ENCODE measurements at places on chromosomes 13 and 19.

GRCh38 chr13:24922387-24922744 is 158.4 kb downstream of the RNF17 start:
- no peak for DNase-seq
- H3K27ac ChIP-seq, result peak overlapping the region; percentile 76
- peak overlapping the region; percentile 95 for H3K4me3 ChIP-seq

GRCh38 chr19:6935069-6935468 is 47.7 kb downstream of the ADGRE1 start:
- no peak overlapping the region for H3K4me3 ChIP-seq
- no peak for DNase-seq
- H3K4me1 ChIP-seq, result no peaks in the 10 kb centered on the region

GRCh38 chr19:13399746-13400145 is 106.5 kb downstream of the CACNA1A start:
- H3K4me1 ChIP-seq, result no peaks in the 10 kb centered on the region
- H3K27ac ChIP-seq, result no peak overlapping the region
- DNase-seq, result no peak
- no peaks in the 10 kb centered on the region for H3K36me3 ChIP-seq

DNA sequence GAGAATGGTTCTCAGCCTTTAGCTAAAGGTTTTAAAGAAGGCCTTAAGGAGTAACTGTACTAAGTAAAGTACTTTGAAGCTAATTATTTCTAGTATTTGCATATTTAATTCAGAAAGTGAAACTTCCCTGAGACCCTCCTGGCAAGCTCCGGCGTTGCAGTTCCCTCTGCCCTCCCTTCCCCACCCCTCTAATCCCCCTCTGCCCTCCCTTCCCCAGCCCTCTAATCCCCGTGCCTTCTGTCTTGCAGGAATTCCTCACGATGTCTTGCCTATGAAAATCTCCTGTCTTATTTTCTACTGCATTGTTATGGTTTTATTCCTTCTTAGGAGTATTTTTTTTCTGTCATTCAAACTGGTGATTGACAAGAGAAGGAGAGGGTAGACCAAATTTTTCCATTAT is 236.9 kb downstream of the COL4A1 start:
- no peaks in the 10 kb centered on the region for H3K4me1 ChIP-seq
- H3K27me3 ChIP-seq, result no peaks in the 10 kb centered on the region
- no peak for DNase-seq

GRCh38 chr13:92716749-92717148 is 509.9 kb upstream of the GPC6 start:
- H3K4me1 ChIP-seq, result no peaks in the 10 kb centered on the region
- no peaks in the 10 kb centered on the region for H3K27me3 ChIP-seq
- no peak for DNase-seq
- no peak overlapping the region for H3K4me3 ChIP-seq
- H3K27ac ChIP-seq, result no peak overlapping the region

- H3K27me3 ChIP-seq, result no peaks in the 10 kb centered on the region
- H3K36me3 ChIP-seq, result no peaks in the 10 kb centered on the region
These were observed 68.2 kb downstream of the LMO7 start for GRCh38 chr13:75704194-75704926.

- no peaks in the 10 kb centered on the region for H3K36me3 ChIP-seq
- H3K27me3 ChIP-seq, result no peaks in the 10 kb centered on the region
- DNase-seq, result no peak
- no peaks in the 10 kb centered on the region for H3K4me1 ChIP-seq
- no peak overlapping the region for H3K4me3 ChIP-seq
These were observed 443.4 kb downstream of the TBC1D4 start for GRCh38 chr13:75038393-75039113.

DNA sequence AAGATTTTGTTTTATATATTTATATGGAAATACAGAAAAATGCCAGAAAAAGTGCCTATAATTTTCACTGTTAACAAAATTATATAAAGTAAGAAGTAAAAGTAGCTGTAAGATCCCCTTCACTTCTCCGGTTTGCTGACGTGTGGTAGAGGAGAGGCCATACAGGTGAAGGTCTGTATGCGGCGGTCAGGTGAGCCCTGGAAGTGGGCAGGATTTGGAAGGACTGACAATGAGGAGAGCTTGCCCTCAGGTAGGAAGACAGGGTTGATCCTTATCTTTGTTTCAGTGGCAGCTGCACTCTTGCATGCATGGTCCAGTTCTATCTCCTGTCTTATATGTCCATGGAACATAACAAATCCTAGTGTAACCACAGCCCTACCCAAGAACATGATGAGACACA is 16.9 kb upstream of the TFDP1 start:
- no peak overlapping the region for H3K4me3 ChIP-seq
- no peaks in the 10 kb centered on the region for H3K4me1 ChIP-seq
- H3K27ac ChIP-seq, result no peak overlapping the region
- H3K27me3 ChIP-seq, result peaks cover 3% of the 10 kb centered on the region

DNA sequence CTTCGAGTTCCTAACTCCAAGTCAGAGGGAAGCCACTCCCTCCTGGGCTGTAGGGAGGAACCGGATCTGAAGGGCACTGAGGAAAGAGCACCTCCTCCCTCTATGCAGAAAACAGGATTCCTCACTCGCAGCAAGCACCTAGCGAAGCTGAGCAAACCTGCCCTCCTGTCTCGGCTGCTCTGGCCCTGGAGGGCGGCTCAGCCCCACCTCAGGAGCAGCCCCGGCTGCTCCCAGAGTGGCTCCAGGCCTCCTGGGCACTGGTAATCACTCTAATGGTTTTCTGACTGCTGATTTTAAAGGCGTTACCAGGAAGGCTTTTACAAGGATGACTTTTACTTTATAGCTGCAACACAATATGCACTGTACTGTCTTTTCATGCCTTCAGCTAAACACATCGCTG is 312.5 kb downstream of the TEX29 start:
- no peak overlapping the region for H3K27ac ChIP-seq
- no peaks in the 10 kb centered on the region for H3K4me1 ChIP-seq
- DNase-seq, result no peak
- no peak overlapping the region for H3K4me3 ChIP-seq
- H3K27me3 ChIP-seq, result no peaks in the 10 kb centered on the region
- H3K36me3 ChIP-seq, result no peaks in the 10 kb centered on the region

Data from CD4-positive, alpha-beta memory T cell (primary cell).